LoVo (cell line): ENCODE measurements at places on chromosomes 5 and 9.

DNA sequence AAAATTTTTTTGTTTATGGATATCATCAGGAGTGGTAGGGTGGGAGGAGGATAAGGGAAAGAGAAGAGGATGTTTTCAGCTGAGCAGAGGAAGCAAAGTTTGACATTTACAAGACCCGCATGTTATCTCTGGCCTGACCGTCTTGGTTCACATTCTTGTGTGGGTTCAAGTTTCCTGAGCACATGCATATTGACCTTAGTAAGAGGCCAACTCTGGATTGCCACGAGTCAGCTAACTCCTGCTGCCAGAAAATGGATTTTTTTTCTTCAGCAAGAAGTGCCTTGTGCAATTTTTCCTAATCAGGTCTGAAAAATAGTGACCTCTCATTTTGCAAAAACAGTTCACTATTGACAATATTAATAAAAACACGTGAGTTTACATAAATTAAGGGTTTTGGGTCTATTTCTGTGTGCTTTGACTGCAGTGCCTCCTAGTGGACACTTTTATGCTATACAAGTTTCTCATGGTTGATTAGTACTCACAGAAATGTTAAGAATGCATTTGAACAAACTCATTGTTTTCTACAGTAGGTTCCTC, 27.1 kb upstream of the BASP1 start:
- peak; percentile 67 for DNase-seq

DNA sequence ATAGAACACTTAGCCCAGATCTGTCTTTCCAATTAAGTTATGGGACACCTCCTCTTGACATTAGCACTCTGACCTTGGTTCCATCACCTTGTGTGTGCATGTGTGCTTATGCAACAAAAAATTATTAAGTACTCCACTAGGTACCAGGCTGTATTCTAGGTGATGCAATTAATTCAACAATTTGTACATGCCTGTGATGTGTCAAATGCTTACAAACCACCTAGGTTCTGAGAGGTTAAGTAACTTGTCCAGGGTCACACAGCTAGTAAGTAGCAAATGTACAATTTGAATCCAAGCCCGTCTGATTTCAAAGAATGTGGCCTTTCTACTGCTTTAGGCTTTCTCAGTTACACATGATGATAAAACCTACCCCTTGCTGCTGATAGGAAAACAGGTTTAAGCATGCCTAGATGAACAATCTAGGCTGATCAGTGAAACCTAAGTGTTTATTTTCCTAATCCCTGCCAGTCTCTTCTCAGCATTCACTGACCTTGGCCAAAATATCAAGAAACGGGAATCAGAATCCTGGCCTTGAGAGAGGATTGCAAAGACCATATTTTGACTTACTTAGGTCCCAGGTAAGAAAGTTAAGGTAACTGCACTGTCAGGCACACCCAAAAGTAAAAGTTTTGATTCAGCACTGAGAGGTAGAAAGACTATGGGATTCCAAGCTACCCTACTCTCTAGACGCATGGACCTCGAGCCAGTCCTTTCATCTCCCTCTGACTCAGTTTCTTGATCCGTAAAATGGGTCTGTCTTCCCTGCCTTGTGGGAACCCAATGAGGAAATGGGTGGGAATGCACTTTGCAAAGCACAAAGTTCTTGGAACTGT, 1.0 kb downstream of the TBC1D2 start:
- DNase-seq = no peak

GRCh38 chr9:95316794-95317118, 753 bp downstream of the FANCC start:
- peak; percentile 82 for DNase-seq

GRCh38 chr5:35012796-35013195, 35.0 kb downstream of the AGXT2 start:
- DNase-seq = no peak

- DNase-seq = no peak
Observed at GRCh38 chr9:7075154-7075553, 317.4 kb downstream of the KDM4C start.

- DNase-seq = no peak
Observed at GRCh38 chr9:134317400-134317789, 8.9 kb upstream of the RXRA start.

- no peak for DNase-seq
Observed at GRCh38 chr9:15509931-15510788, 610 bp downstream of the PSIP1 start.

- DNase-seq = no peak
Observed at GRCh38 chr9:15332939-15333338, 25.9 kb upstream of the TTC39B start.

DNA sequence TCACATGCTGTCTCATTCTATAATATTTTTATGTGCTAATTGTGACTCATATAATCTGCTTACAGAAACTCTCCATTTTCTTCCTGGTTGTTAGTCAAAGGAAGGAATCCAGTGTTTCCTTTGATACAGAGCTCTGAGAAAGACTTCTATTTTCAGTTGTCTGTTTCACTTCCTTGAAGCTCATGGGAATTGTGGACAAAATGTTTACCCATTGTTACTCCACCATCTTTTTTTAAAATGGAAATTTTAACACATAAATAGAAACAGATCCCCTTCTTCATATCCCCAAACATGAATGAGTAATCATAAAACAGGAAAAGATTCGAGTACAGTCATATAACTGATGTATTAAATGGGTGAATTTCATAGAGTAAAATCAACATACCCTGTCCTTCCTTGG, 42.0 kb upstream of the KCNN2 start:
- peak; percentile 8 for DNase-seq

GRCh38 chr5:76582230-76583162, 40.7 kb downstream of the F2RL2 start:
- DNase-seq = no peak

GRCh38 chr9:121645003-121645402, 6.4 kb upstream of the DAB2IP start:
- no peak for DNase-seq

DNA sequence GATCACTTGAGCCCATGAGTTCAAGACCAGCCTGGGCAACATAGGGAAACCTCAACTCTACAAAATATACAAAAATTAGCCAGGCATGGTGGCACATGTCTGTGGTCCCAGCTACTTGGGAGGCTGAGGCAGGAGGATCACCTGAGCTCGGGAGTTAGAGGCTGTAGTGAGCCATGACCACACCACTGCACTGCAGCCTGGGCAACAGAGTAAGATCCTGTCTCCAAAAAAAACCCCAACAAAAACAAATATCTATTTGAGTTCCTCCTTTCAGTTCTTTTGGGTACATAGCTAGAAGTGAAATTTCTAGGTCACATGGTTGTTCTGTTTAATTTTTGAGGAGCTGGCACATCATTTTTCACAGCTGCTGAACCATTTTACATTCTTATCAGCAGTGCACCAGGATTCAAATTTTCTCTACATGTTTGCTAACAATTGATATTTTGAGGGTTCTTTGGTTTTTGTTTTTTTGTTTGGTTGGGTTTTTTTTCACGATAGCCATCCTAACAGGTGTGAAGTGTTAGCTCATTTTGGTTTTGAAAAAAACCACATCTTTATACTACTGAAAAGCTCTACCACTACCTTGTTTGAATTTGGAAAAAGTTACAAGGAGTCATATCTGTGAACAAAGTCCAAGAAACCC, 176.9 kb upstream of the SLC12A2 start:
- no peak for DNase-seq

GRCh38 chr9:114412048-114412683, 24.4 kb upstream of the AKNA start:
- no peak for DNase-seq

GRCh38 chr5:169873642-169874041, 106.7 kb downstream of the INSYN2B start:
- DNase-seq = no peak

DNA sequence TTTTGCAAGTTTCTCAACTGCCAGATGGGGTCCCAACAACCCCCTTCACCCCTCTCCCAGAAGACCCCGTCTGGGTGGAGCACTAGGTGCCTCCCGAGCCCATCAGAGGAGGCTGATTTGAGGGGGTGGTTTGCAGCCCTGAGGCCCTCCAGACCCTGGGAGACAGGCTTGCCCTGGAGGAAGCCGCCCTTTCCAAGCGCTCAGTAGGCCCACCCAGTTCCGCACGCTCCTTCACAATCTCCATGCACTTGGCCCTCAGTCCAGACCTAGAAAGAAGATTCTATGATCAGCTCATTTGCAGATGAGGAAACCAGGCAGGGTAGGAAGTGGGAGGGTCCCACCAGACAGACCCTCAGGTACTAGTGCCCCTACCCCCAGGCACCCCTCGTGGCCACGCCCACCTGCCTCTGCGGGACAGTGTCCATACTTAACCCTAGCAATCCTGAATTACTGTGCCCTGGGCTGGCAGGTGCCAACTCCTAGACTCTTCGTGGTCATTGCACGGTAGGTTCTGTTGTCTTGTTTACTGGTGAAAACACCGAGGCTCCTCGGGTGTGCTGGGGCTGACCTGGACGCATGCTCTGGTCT, 22.3 kb downstream of the OR2V1 start:
- no peak for DNase-seq

- no peak for DNase-seq
Observed at GRCh38 chr5:178389796-178390195, 157.2 kb upstream of the PHYKPL start.

DNA sequence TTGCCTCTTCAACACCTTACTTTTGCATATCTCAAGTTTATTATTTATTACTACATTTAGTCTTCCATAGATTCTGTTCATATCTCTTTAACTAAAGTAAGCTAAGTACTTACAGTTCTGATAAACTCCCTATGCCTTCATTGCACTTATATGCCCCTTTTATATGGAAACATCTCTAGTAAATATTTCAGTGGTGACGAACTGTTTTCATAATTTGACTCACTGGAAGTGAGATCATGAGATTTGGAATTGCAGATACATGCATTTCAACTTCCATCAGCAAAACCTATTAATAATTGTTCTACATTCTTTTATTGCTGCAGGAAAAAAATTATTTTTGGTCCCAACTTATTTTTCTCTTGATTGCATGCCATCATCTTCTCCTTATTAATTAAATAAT, 263.5 kb downstream of the CD180 start:
- DNase-seq = no peak

DNA sequence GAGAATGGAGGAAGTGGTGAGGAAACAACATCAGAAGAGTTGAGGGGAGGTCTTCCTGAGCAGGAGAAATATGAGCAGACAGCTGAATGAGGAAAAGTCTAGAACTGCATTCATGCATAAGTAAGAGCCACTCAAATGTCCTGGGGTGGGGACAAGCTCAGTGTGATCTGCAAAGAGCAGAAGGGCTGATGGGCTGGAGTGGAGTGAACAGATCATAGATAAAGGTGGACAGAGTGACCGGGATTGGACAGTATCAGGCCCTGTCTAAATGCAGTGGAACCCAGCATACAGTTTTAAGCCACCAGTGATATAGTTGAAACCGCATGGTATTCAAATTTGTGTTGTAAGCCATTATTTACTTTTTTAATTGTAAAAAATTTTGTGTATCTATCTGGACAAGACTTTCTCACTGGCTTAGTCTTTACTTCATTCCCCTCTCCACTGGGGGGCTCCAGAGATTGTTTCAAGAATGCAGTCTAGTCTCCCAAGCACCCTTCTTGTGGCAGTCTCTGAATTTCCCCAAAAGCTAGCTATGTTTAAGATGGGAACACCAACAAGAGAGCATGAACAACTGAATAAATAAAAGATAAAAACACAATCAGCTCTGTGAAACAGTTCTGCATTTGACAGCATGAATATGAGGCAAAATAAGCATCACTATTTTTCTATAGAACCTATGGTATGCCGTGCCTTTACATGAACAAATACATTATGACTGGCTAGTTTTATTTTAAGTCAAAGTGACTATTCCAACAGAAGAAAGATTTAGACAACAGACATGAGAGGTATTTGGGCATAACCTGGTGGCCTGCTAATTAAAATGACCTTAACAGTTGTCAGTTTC, 10.7 kb upstream of the STK32A start:
- peak; percentile 18 for DNase-seq

GRCh38 chr9:68947842-68948569, 65.9 kb downstream of the PRKACG start:
- DNase-seq = no peak

DNA sequence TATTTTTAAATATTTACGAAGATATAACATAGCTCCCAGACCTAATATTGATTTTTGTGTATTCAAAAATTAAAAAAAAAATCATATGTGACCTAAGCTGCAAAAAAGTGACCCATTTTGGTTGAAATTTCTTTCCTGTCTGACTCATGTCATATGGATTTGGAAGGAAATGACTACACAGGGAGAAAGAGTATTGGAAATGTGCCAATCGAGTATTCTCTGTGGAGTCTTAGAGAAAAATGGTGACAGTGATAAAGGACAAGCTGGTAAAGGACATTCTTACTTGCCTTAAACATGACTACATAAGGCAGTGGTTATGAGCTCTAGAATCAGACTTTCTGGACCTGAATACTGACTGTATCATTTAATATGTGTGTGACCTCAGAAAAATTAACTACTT, 262.9 kb upstream of the PTPRD start:
- DNase-seq = no peak

DNA sequence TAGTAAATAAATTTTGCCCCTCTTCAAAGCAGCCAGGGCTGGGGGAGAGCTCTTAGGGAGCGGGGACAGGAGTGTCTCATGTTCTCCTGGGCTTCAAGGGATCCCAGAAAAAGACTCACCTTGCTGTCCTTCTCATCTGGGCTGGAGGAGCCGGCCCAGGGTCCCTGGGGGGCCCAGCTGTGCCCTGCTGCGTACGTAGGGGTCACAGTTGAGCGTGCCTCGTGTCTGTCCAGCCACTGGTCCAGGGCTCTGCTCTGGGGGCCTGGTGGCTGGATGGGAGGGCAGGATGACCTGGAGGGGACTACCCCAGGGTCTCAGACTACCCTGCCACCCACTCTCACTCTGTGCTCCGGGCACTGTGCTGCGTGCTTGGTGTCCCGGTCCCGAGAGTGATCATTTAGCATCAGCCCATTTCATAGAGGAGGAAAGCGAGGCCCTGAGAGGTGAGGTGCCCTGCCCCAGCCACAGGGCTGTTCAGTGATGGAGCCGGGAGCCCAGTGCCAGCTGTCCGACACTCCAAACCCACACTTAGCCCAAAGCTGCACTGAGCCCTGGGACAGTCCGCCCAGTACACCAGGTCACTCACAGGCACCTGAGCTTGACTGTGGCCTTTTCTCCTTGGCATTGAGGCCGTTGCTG, 26.2 kb upstream of the TDRD7 start:
- DNase-seq = no peak

DNA sequence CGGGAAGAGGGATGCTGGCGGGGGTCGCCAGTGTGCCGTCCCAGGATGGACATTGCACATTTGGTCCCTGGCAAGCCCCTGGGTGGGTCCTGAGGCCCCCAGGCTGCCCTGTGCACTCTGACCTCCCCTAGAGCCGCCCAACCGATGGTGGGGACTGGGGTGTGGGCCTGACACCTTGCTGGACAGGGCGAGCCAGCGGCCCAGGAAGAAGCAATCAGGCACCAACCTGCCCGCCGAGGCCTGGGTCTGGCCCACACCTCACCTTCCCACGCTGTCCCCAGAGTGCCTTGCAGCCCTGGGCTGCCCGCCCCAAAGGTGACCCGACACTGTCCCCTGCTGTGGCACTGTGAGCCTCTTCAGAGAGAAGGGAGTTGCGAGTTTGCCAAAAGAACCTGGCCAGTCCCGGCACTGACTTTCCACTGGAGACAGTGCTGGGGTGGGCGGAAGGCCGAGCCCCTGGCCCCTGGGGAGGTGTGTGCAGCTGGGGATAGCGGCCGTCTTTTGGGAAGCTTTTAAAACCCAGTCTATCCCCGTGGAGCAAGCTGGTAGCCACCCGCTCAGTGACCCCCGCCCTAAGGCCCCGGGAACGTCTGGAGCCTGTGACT, 12.0 kb upstream of the NRARP start:
- DNase-seq = no peak

GRCh38 chr5:23675456-23675855, 168.0 kb downstream of the PRDM9 start:
- no peak for DNase-seq
